DMS153 (cell line): ENCODE measurements at places on chromosomes 16 and 17.
A peak's percentile ranks its signal among the peaks of the same experiment; 100 is the strongest.

DNA sequence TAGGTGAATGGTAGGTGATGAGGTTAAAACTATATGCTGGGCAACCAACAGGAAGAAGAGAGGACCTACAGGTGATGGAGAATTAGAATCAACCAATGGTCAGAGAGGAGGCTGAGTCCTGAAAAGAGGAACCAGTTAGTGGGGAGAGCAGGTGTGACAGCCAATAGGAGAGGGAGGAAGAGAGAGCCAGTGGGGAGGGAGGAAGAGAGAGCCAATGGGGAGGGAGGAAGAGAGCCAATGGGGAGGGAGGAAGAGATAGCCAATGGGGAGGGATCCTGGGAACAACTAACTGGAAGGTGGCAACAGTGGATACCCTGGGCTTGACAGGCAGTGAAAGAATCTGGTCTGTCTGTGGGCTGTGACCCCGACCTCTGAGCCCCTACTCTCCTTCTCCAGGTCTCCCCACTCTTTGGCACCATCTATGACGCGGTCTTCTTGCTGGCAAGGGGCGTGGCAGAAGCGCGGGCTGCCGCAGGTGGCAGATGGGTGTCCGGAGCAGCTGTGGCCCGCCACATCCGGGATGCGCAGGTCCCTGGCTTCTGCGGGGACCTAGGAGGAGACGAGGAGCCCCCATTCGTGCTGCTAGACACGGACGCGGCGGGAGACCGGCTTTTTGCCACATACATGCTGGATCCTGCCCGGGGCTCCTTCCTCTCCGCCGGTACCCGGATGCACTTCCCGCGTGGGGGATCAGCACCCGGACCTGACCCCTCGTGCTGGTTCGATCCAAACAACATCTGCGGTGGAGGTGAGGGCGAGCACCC, 3.7 kb downstream of the GUCY2D start:
- no peak for DNase-seq

DNA sequence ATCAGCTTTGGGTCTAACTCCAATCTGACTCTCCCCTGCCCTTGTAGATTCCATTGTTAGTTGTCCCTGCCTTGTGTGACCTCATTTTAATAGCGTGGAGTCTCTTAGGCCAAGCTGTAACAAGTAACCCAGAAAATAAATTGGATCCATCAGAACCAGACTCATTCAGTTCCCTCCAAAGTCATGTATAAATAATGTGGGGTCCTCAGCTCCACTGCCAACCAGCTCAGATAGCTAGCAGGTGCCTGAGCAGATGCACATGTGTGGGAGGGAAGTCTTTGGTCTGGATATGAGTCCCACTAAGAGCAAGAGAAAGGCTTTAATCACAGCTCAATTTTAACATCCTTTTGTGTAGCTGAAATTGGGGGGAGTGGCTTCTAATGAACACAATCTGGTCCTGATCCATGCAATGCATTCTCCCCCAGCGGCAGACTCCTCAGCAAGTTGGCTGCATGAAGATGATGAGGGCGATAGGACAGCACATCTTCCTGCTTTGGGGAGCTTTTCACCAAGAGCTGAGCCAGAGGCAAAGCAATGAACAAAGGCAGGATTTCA, 151.6 kb downstream of the ABCC12 start:
- no peak for DNase-seq

DNA sequence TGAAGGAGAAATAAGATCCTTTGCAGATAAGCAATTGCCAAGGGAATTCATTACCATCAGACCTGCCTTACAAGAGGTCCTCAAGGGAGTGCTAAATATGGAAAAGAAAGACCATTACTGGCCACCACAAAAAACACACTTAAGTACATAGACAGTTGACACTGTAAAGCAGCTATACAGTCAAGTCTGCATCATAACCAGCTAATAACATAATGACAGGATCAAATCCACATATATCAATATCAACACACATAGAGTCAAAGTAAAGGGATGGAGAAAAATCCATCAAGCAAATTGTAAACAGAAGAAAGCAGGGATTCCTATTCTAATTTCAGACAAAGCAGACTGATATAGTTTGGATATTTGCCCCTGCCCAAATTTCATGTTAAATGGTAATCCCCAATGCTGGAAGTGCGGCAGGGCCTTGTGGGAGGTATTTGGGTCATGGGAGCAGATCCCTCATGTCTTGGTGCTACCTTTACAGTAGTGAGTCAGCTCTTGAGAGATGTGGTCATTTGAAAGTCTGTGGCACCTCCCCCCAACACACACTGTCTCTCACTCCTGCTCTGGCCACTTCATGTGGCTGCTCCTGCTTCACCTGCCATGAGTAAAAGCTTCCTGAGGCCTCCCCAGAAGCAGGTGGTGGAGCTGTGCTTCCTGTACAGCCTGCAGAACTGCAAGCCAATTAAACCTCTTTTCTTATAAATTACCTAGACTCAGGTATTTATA, 32.8 kb downstream of the TANC2 start:
- no peak for DNase-seq

DNA sequence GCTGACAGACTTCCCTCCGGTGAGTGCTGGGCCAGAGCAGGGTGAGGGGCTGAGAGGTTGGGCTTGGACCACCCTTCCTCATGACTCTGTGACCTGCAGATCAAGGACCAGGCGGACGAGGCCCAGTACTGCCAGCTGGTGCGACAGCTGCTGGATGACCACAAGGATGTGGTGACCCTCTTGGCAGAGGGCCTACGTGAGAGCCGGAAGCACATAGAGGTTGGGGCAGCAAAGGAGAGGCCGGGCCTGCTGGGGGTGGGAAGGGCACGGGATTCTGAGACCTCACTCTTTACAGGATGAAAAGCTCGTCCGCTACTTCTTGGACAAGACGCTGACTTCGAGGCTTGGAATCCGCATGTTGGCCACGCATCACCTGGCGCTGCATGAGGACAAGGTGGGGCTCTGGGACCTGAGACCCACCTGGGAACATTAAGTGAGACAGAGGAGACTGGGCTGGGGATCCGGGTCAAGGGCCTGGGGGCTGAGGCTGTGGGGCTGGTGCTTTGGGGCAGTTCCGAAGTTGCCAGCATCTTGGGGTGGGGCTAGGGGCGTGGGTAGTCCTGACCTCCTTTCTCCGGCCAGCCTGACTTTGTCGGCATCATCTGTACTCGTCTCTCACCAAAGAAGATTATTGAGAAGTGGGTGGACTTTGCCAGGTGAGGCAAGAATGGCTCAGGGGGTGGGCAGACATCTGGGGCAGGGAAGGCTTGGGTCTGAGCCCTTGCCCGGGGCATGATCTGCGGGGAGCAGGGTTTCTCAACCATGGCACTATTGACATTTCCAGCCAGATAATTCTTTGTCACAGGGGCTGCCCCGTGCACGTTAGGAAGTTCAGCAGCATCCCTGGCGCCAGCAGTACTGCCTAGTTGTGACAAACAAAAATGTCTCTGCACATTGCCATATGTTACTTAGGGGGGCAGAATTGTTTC, 2.2 kb downstream of the BCKDK start:
- no peak for DNase-seq

DNA sequence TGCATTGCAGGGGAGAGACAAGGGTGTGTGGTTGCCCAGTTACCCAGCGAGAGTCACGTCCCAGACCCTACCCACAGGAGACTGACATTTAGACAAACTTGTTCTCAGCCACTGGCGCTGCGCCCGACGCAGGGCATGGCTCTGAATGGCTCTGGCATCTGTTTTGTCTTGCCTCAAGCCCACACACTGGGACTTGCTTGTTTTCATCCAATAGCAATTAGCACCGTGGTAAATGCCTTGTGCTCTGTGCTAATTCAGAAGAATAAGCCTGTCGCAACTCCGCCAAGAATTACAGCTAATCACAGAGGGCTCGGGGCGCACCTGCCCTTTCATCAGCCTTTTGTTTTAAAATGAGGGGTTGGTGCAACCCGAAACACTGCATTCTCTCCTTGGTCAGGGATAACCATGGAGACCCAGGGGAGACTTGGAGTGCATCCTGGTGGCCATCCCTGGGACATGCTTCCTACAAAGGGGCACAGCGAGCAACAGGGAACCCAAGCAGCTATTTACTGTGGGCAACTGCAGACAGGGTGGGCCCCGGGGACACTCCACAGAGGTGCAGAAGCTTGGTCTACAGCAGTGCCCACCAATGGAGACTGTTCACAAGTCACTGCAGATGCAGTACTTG, 220.6 kb upstream of the ZFHX3 start:
- DNase-seq, result no peak

DNA sequence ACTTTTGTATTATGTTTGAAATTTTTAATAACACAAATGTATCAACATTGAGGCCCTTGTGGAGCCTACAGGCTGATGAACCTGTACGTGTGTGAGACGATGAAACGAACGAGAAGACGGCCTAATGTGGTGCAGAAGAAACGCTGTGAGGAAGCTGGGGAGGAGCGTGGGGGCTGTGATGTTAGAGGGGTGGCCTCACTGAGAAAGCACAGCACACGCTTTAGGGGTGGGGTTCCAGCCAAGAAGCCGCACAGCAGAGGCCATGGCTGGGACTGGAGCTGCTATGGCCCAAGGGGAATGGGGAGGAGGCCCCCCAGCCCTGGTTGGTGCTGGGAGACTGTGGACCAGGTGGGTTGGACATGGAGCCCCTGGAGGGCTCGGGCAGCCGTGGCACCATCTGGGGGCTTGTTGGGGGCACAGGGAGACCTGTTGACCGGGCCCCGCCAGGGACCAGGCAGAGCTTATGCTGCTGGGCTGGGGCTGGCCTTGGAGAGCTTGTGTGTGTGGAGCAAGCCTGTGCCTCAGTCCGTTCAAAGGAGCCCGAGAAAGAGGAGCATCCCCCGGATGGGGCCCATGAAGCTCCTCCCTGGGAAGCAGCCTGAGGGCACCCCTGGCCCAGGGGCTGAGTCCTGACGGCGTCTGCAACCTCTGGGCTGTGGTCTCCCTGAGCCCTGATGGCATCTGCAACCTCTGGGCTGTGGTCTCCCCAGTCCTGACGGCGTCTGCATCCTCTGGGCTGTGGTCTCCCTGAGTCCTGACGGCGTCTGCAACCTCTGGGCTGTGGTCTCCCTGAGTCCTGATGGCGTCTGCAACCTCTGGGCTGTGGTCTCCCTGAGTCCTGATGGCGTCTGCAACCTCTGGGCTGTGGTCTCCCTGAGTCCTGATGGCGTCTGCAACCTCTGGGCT, 44.7 kb downstream of the METRNL start:
- DNase-seq, result no peak

DNA sequence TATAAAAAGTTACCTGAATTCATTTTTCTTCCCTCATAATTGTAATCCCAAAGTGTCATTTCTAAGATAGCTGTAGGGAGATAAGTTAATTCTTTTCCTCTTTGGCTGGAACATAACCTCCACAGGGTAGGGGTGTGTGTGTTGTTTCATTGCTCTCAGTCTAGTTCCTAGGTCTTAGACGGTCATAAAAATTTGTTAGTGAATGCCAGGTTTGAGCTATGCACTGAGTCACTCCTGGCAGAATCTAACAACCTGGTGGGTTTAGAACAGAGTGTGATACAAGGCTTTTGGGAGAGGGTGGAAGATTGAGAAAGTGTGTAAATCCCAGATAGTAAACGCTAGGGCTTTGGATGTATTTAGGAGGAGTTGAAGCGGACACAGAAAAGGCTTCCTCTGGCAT, 894 bp upstream of the PHKG2 start:
- peak; percentile 6 for DNase-seq

- no peak for DNase-seq
These were observed 394.7 kb downstream of the WWOX start for GRCh38 chr16:78494105-78494504.
